ENCODE measurements at places on chromosomes 1 and 21.
A peak's percentile ranks its signal among the peaks of the same experiment; 100 is the strongest.

- no peak for DNase-seq
These were observed 6.2 kb downstream of the C1orf115 start for GRCh38 chr1:220696226-220696862.

- DNase-seq: no peak
These were observed 373.5 kb downstream of the RRAGC start for GRCh38 chr1:38486085-38486484.

- no peak for DNase-seq
These were observed 37.6 kb downstream of the MTARC1 start for GRCh38 chr1:220824031-220824989.

GRCh38 chr1:221810406-221810805 lies 68.5 kb upstream of the DUSP10 start:
- DNase-seq: no peak

DNA sequence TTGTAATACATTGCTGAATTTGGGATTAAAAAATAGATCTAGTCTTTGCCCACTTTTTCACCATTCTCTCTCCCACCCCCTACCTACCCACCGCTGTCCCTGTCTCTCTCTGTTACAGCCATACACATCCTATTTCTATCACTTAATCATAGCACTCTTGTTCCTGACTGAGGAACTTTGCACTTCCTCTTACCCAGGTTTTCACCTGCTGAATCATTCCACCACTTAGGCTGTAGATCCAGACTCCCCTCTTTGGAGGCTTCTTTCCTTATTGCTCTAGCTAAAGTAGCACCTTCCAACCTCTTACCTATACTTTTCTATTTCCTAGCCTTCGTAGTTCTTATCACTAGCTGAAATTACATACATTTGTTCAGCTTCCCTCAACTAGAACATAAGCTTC lies 59.6 kb downstream of the ATP6V1G3 start:
- no peak for DNase-seq

DNA sequence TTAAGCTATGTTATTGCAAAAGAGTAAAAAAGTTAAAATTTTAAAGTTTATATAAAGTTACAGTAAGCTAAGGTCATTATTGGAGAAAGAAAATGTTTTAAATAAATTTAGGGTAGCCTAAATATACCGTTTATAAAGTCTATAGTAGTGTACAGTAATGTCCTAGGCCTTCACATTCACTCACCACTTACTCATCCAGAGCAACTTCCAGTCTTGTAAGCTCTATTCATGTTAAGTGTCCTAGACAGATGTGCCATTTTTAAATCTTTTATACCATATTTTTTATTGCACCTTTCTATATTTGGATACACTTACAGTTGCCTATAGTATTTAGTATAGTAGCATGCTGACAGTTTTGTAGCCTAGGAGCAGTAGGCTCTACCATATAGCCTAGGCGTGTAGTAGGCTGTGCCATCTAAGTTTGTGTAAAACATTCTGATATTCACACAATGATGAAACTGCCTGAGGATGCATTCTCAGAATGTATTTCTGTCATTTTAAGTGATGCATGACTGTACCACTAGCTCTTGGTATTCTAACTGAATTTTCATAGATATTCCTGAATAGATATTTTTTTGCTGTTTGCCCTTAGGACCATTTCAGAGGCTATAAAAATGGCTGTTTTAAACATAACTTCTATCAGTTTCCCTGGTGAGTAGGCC lies 26.8 kb downstream of the PPP2R5A start:
- DNase-seq: no peak

- DNase-seq: no peak
These were observed 3.9 kb upstream of the KCNJ9 start for GRCh38 chr1:160077486-160077885.

GRCh38 chr1:46580140-46580903 lies 23.7 kb downstream of the MKNK1 start:
- no peak for DNase-seq

DNA sequence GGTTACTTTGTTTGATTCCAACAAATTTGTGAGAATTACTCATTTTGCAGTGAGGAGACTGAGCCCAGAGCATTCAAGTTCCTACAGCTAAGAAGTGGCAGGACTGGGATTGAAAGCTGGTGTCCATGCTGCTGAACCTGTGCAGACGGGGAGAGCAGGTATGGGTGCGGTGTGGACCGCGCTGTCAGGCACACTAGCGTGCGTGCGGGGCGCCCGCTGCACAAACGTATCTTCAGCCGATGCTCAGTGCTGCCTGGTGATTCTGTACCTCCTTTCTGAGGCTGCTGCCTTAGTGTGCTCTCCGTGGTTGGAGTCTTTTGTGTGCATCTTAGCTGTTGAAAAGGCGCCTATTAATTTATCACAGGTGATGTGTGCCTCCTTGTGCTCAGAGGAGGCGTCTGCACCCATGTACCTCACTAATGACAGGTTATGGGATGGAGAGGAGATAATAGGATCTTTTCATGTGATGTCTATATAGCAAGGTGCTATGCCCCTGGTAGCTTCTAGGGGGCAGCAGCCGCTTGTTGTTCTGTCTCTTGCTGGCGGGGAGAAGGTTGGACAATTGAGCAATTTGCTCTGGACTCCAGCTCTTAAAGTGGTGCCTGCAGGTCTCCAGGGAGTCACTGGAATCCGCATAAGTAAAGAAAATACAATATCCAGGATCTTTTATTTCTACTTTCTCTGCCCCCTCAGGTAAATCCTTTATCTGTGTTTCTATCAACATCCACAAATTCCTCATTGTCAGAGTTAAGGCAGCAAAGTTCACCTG lies 32.5 kb downstream of the PEX14 start:
- DNase-seq: peak; percentile 59

- no peak for DNase-seq
These were observed 28.3 kb downstream of the DEGS1 start for GRCh38 chr1:224211206-224211962.

DNA sequence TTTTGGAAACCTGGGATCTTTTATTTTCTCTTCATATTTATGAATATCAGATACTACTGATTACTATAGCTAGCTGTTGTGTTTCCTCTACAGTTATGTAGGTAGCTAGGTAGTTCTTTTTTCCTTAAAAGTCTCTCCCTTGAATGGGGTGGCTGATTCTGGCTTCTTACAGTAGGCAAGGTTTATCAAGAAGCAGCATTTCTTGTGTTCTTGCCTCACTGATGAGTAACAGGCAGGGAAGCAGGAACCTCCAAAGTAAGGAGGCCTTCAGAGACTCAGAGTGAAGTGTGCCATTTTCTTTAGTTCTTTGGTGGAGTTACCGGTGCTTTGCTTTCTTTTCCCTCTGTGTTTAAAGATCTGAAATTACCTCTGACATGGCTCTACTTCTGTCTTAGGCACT lies 56.0 kb downstream of the ZMYM4 start:
- no peak for DNase-seq
